ENCODE measurements at places on chromosomes 4 and X.

GRCh38 chrX:9482408-9482807 is 17.6 kb downstream of the TBL1X start:
- no peak for DNase-seq

GRCh38 chr4:70997036-70997435 is 3.6 kb downstream of the DCK start:
- no peak for DNase-seq

- no peak for DNase-seq
These were observed at the start of gene FGD1 for GRCh38 chrX:54495814-54496516. Gene FGD1, minus strand, starts transcription at chrX:54496234. Its CDS starts 802 bp downstream, at chrX:54495432.

- DNase-seq, result no peak
These were observed 45.0 kb downstream of the PSAPL1 start for GRCh38 chr4:7389719-7390118.

- no peak for DNase-seq
These were observed 917.2 kb downstream of the CENPC start for GRCh38 chr4:66628146-66628545.

GRCh38 chrX:69505772-69506616 is 1.9 kb downstream of the NALF2 start:
- no peak for DNase-seq

DNA sequence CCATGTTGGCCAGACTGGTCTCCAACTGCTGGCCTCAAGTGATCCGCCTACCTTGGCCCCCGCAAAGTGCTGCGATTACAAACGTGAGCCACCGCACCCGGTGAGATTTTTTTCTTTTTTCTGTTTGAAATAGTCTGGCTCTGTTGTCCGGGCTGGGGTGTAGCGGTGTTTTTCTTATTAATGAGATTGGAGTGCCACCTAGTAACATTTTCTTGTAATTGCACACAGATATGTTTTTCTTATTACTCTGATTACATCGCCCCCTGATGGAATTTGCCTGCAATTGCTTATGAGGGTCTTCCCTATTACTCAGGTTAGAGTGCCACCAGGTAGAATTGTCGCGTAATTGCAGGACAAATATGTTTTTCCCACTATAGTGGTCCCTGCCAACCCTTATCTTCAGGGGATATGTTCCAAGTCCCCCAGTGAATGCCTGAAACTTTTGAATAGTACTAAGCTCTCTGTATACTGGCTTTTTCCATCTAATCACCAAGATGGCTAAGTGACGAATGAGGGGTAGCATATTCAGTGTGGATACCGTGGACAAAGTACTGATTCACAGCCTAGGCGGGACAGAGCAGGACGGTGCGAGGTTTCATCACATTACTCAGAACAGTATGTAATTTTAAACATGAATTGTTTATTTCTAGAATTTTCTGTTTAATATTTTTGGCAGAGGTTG is 8.6 kb upstream of the PDHA1 start:
- no peak for DNase-seq

DNA sequence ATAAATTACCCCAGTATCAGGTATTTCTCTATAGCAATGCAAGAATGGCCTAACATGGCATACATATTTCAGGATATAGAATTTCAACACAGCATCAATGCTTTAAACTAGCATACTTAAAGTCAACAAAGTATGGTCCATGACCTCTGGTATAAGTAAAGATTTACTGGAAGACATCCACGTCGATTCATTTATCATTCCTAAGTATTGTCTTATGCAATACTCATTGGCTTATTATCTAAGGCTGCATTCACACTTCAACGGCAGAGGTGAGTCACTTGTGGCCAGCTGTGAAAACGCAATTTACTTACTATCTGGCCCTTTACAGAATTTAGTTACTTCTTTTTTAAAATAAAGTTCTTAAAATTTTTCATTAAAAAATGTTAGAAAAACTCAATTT is 42.6 kb downstream of the ADGRA3 start:
- DNase-seq, result no peak

GRCh38 chr4:14168919-14169318 is 541.4 kb upstream of the BOD1L1 start:
- DNase-seq, result no peak

Measured in effector memory CD8-positive, alpha-beta T cell (primary cell).